ENCODE measurements at places on chromosomes 2 and 18.

GRCh38 chr2:160868891-160869290 lies 291.3 kb upstream of the TANK start:
- peak; percentile 24 for DNase-seq

DNA sequence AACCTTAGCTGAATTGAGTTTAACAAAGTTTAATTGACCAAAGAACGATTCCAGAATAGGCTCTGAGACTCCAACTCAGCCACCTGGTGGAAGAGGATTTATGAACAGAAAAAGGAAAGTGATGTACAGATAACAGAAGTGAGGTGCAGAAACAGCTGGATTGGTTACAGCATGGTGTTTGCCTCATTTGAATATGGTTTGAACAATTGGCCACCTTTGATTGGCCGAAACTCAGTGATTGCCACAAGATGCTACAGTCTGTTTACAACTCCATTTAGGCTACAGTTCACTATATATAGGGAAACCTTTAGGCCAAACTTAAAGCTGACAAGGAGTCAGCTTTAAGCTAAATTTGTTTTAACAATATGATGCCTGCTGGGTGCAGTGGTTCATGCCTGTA lies 28.1 kb upstream of the SLC35G4 start:
- no peak for DNase-seq

DNA sequence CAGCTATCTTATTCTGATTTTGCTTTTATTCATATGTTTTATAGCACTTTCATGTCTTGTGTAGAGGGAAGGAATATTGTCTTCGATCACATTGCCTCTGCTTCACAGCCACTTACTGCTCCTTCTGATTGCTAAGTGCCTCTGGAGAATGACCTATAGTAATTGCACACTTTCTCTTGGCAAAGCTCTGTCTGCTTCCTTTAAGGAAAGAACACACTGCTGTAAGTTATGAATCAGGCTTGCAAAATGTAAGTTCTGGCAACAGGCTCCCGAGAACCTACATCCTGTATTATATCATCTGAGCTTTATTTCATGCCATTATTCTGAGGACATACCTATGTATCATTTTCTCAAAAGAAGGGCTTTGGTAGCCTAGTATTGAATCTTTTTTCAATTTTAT lies 170.7 kb downstream of the ZNF804A start:
- DNase-seq = peak; percentile 41

DNA sequence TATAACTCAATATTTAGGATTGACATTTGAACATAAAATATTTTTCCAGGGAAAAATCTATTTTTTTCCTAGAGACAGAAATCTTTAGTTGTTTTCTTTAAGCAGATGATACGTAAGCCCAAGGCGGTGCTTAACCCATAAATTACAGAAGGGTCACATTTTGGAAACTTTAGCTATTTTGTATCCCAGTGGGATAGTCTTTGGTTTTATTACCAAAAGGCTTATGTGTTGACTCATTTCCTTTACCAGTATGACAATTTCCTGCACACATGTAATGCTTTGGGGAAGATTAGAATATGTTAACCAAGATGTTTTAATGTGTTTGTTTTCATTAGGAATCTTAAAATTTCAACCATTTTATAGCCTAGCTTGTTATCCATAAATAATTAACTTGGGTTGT lies 24.8 kb downstream of the DYNC1I2 start:
- peak; percentile 82 for DNase-seq

DNA sequence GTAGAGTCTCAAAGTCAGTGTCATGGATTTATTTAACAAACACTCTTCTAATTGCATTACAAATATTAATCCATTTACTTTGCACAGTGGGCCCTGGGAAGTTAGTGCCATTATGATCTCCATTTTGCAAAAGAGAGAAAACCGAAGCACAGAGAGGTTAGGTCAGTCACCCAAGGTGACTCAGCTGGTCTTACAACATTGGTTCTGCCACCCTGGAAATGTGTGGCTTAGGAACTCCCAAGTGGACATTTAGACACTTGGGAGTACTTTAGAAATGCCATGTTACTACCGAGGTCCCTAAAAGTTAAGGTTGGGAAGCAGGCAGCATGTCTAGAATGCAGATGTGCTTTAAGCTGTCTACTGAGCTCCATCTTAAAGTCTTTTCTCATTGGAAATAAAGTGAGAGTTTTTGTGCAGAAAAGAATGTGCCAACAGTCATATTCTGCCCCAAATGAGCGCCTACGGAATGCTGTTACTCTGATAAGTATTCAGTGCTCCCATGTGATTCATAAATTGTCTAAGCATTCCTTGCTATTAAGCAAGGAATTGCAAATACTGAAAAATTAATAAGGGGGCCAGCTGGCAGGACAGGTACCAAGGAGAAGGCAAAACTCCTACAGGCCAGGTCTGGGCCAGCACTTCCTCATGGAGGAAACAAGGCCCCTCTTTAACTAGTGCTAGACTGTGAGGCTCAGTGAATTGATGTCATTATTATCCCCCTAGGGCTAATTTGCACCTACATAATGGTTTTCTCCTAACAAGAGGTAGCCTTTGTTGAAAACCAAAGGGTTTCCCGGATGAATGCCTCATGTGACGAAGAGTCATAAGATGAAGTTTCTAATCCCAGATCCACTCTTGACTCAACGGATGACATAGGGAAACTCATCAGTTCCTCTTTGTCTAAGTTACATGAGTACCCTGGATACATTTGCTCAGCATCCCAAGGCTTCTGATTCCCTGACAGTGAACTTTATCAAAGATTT lies 16.3 kb downstream of the NRP2 start:
- no peak for DNase-seq

GRCh38 chr2:232896720-232897597 lies 26.9 kb downstream of the SNORC start:
- no peak for DNase-seq

- no peak for DNase-seq
Measured at GRCh38 chr18:22398464-22398863, 19.3 kb downstream of the CTAGE1 start.

DNA sequence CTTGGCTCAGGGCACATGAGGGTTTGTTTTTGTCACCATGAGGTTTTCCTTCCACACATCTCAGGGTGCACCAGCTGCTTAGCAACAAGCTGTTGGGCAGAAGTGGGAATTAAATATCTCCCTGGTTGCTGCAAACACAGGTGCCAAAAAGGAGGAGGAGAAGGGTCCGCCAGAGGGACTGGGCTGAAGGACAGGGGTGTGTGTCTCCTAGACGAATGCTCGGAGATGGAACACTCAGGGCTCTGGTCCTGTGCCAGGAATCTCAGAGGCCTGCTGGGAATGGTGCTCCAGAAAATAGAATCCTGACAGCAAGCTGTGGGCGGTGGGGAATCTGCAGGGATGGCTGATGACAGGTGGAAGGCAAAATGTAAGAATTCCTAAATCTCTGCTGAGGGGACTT lies 94.5 kb downstream of the VSNL1 start:
- no peak for DNase-seq

DNA sequence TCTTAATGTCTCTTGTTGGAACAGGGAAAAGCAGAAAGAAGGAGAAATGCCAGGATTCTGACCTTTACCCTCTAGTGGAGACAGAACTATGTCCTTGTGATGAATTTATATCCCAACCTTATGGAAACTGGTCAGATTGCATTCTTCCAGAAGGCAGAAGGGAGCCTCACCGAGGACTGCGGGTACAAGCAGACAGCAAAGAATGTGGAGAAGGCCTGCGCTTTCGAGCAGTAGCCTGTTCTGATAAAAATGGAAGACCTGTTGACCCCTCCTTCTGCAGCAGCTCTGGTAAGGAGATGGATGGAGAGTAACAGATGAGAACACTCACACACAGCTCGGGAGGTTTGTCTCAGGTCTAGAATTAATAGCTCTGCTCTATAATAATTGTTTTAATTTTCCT lies 552.7 kb upstream of the HNMT start:
- DNase-seq = no peak

DNA sequence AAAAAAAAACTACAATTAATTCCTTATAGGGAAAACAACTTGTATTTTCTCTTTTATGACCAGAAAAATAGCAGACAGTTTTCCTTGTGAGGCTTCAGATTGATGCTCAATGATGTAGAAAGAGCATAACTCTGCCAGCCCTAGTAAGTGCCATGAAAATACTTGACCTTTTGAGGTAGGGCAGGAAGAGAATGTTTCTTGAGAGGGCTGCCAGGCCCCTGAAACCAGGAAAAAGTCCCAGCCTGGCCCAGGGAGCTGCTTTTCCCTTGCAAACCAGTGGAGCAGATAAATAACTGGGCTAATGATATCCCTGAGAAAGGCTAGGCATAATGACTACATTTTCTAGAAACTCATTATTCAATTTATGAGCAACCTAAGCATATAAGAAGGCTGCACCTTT lies 126.8 kb downstream of the SLC8A1 start:
- no peak for DNase-seq

DNA sequence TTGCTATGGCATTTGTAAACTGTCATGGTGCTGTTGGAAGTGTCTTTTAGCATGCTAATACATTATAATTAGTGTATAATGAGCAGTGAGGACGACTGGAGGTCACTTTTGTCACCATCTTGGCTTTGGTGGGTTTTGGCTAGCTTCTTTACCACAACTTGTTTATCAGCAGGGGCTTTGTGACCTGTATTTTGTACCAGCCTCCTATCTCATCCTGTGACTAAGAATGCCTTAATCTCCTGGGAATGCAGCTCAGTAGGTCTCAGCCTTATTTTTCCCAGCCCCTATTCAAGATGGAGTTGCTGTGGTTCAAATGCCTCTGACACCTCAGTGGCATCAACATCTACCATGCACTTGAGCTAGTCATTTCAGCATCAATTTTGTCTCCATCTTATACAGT lies 29.7 kb downstream of the LYPD6 start:
- no peak for DNase-seq

- no peak for DNase-seq
Measured at GRCh38 chr2:128305555-128306080, 13.1 kb downstream of the HS6ST1 start.

- DNase-seq = no peak
Measured at GRCh38 chr2:43984533-43984932, 11.3 kb downstream of the LRPPRC start.

GRCh38 chr2:70528276-70528675 lies 25.4 kb downstream of the TGFA start:
- DNase-seq = no peak

GRCh38 chr18:62045316-62045715 lies 141.5 kb downstream of the PIGN start:
- DNase-seq = no peak

GRCh38 chr2:119857742-119858141 lies 98.0 kb downstream of the PTPN4 start:
- DNase-seq = no peak

DNA sequence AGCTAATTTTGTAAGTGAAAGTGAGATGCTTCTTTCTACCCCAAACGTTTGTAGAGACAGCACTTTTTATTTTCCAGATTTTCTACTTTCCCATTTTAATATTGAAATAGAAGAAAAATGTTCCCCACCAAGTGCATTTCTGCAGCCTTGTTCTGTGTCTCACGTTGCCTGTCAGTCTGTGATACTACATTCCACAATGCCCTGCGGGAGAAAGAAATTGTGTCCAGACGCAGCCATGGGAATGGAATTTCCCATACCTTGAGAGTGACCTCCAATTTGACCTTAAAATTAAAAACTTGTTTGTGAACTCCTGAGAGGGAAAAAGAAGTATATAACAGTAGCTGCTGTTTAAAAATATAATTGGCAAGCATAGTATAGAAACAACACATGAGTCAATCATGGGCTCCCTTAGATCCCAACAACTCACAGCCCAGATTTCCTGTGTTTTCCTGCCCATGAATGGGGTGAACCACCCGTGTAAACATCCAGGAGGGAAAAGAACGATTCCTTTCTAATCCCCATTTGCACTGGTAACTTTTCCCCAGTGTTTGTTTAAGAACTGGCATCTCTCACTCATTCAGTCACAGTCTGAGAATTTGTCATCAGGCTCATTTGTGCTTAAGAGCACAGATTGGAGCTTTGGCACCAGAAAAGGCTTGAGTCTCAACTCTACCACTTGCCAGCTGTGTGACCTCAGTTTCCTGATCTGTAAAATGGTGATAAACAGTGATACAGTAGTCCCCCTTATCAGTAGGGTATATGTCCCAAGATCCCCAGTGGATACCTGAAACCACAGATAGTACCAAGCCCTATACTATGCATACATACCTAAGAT lies 166.1 kb upstream of the ZNF521 start:
- no peak for DNase-seq

DNA sequence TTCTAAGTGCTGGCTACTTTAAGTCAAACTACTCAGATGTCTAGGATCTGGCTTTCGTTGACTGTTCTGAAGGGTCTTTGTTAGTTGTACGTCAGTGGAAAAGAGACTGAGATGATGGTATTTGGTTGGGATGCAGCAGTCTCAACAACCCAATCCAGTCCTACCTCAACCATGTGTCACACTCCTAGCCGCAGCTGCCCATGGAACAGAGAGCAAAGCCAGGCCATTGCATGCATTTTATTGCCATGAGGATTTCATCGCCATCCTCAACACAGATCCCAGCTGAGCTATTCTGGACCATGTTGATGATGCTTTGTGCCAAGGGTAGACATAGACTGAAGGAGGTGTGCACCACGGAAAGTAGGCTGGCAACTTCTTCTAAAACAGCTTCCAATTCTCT lies 97.3 kb upstream of the STK39 start:
- no peak for DNase-seq

GRCh38 chr2:189558516-189559272 lies 21.9 kb downstream of the SLC40A1 start:
- DNase-seq = no peak

GRCh38 chr2:172415865-172416183 lies 11.6 kb upstream of the ITGA6 start:
- no peak for DNase-seq

- DNase-seq = no peak
Measured at GRCh38 chr18:48735080-48735676, 196.3 kb downstream of the CTIF start.

- DNase-seq = no peak
Measured at GRCh38 chr2:44679584-44679983, 261.9 kb upstream of the SIX3 start.

GRCh38 chr2:221042926-221043325 lies 529.2 kb downstream of the EPHA4 start:
- no peak for DNase-seq

DNA sequence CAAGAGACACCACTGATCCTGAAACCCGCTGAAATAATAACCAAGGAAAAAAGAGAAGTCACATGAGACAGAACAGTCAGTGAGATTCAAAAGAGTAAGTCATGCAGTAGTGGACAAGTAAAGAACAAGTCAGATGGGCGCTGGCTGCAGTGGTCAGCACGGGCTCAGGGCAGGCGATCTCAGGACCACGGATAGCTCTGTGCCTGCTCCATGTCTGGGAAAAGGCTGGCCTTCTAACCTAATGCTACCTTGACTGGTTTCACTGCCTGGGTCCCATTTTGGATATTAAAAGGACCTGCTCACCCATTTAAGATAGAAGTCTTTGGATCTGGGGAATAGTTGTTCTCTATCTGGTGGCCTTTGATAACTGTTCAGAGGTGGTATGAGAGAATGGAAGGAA lies 61.7 kb upstream of the LCLAT1 start:
- DNase-seq = no peak

GRCh38 chr18:59308248-59308937 lies 10.1 kb downstream of the CPLX4 start:
- DNase-seq = peak; percentile 53

GRCh38 chr2:86338778-86339295 lies 1.4 kb upstream of the REEP1 start:
- DNase-seq = no peak

- DNase-seq = peak; percentile 8
Measured at GRCh38 chr2:26243470-26244308, 743 bp downstream of the HADHA start.

GRCh38 chr2:26846334-26847306 lies 1.3 kb upstream of the DPYSL5 start:
- peak; percentile 69 for DNase-seq
